ENCODE measurements at places on chromosomes 13 and 19.

GRCh38 chr13:74107598-74107997 lies 26.6 kb downstream of the KLF12 start:
- no peak overlapping the region for H3K27ac ChIP-seq
- no peaks in the 10 kb centered on the region for H3K36me3 ChIP-seq
- no peak for DNase-seq
- H3K27me3 ChIP-seq: no peaks in the 10 kb centered on the region

DNA sequence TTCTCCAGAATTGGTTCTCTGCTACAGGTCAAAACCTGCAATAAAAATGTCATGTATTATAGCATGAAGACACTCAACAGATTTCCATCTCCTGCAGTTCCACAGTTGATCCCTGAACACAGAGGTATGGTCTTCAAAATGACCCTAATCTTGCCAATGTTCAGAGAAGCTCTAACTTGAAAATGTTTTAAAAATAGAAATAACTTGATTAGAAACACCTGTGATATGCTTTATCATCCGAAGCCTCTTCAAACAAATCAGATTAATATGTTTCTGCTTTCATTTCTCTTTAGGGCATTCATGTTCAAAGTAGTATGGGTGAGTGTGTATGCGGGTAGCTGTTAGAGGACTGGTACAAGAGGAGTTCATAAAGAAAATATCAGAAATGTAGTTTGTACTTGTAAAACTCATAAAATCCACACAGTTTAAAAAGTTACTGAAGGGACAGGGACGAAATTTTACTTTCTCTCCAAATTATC lies 60.4 kb downstream of the KCNRG start:
- peaks cover 69% of the 10 kb centered on the region for H3K4me1 ChIP-seq
- DNase-seq: no peak
- no peaks in the 10 kb centered on the region for H3K36me3 ChIP-seq
- H3K27me3 ChIP-seq: no peaks in the 10 kb centered on the region
- H3K27ac ChIP-seq: peak overlapping the region; percentile 89
- no peak overlapping the region for H3K4me3 ChIP-seq

- DNase-seq: no peak
- H3K27ac ChIP-seq: no peak overlapping the region
- H3K36me3 ChIP-seq: no peaks in the 10 kb centered on the region
- H3K27me3 ChIP-seq: no peaks in the 10 kb centered on the region
Measured at GRCh38 chr19:31943191-31943661, 402.2 kb upstream of the ZNF507 start.

- H3K36me3 ChIP-seq: no peaks in the 10 kb centered on the region
- no peaks in the 10 kb centered on the region for H3K4me1 ChIP-seq
- peak overlapping the region; percentile 67 for H3K27ac ChIP-seq
- H3K4me3 ChIP-seq: no peak overlapping the region
- DNase-seq: no peak
Measured at GRCh38 chr13:53136554-53137215, 108.1 kb downstream of the OLFM4 start.

DNA sequence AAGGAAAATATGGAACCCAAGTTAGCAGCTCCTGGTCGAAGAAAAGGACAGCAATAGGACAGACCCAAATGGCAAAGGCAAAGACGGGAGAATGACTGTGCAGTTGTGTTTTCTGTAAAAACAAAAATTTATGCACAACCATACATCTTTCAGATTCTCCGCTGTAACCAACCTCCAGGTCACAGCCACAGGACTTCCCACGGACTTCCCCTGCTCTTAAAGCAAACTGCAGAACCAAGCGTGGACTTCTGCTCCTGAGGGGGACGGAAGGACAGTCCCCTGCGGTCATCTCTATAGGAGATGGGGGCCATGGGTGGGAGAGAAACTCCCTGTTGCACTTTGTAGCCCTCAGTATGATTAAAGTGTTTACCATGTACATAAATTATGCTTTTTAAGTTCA lies 2.5 kb downstream of the GRTP1 start:
- no peak for DNase-seq
- H3K36me3 ChIP-seq: no peaks in the 10 kb centered on the region
- H3K4me1 ChIP-seq: no peaks in the 10 kb centered on the region

DNA sequence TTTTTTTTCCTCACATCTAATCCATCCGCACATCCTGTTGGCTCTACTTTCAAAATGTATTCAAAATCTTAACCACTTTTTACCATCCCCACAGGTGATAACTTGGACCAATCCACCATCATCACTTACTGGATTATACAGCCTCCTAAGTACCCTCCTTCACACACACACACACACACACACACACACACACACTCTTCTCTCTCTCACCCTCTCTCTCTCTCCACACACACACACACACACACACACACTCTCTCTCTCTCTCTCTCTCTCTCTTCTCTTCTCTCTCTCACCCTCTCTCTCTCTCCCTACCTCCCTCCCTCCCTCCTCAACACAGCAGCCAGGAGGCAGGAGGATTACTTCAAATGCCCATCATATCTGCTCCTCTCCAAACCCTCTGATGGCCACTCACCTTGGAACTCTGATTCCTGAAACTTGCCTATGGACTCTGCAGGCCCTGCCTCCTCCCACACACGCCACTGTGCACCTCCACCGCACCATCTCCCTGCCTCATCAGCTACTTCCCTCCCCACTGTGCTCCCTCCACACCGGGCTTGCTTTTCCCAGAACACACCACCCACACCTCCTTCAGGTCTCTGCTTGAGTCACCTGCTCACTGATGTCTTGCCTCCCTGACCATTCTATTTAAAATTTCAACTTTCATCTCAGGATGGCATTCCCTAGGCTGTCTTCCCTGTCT lies 39.7 kb downstream of the RCBTB2 start:
- no peak for DNase-seq
- no peaks in the 10 kb centered on the region for H3K27me3 ChIP-seq
- H3K36me3 ChIP-seq: no peaks in the 10 kb centered on the region
- H3K4me3 ChIP-seq: peak overlapping the region; percentile 14

GRCh38 chr13:73757481-73758233 lies 376.5 kb downstream of the KLF12 start:
- no peaks in the 10 kb centered on the region for H3K36me3 ChIP-seq
- no peaks in the 10 kb centered on the region for H3K4me1 ChIP-seq
- DNase-seq: no peak
- no peak overlapping the region for H3K27ac ChIP-seq
- H3K27me3 ChIP-seq: no peaks in the 10 kb centered on the region

- H3K27me3 ChIP-seq: no peaks in the 10 kb centered on the region
- no peaks in the 10 kb centered on the region for H3K36me3 ChIP-seq
- H3K4me3 ChIP-seq: no peak overlapping the region
- H3K4me1 ChIP-seq: no peaks in the 10 kb centered on the region
- DNase-seq: no peak
Measured at GRCh38 chr19:51320280-51320657, 8.8 kb downstream of the IGLON5 start.

- no peak overlapping the region for H3K4me3 ChIP-seq
- no peak for DNase-seq
Measured at GRCh38 chr19:11931051-11931450, 6.1 kb downstream of the ZNF700 start.

GRCh38 chr13:80873589-80873988 lies 532.7 kb upstream of the SPRY2 start:
- no peaks in the 10 kb centered on the region for H3K27me3 ChIP-seq
- no peak overlapping the region for H3K27ac ChIP-seq
- H3K4me1 ChIP-seq: no peaks in the 10 kb centered on the region
- H3K36me3 ChIP-seq: no peaks in the 10 kb centered on the region

- no peak overlapping the region for H3K4me3 ChIP-seq
- no peaks in the 10 kb centered on the region for H3K4me1 ChIP-seq
- no peak overlapping the region for H3K27ac ChIP-seq
- H3K36me3 ChIP-seq: no peaks in the 10 kb centered on the region
Measured at GRCh38 chr13:113875429-113875815, 11.5 kb upstream of the GAS6 start.

- H3K4me3 ChIP-seq: no peak overlapping the region
- no peaks in the 10 kb centered on the region for H3K36me3 ChIP-seq
- H3K27me3 ChIP-seq: no peaks in the 10 kb centered on the region
- no peak overlapping the region for H3K27ac ChIP-seq
- no peak for DNase-seq
Measured at GRCh38 chr13:33624740-33625139, 193.2 kb upstream of the RFC3 start.

DNA sequence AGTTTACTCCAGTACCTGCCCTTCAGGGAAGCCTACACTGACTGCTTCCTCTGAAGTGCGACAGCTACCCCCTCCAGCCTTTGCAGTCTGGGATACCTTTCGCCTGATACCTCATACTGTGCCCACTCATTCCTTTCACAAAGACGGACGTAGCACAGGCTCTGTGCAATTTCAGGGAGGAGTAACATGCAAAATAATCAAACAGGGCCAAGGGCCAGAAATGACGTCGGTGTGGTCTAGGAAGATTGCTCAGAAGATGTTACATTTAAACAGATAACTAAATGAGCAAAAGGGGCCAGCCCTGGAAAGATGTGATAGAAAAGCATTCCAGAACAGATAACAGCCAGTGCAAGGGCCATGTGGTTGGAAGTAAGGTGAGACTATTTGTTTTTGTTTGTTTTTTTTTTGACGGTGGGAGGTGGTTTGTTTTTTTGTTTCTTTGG lies 6.6 kb upstream of the DDX39A start:
- no peak for DNase-seq
- H3K27me3 ChIP-seq: no peaks in the 10 kb centered on the region
- H3K4me1 ChIP-seq: no peaks in the 10 kb centered on the region
- H3K4me3 ChIP-seq: no peak overlapping the region
- H3K27ac ChIP-seq: no peak overlapping the region

- H3K4me1 ChIP-seq: no peaks in the 10 kb centered on the region
- no peak overlapping the region for H3K4me3 ChIP-seq
- no peaks in the 10 kb centered on the region for H3K27me3 ChIP-seq
- DNase-seq: no peak
Measured at GRCh38 chr19:34104557-34104956, 67.7 kb upstream of the LSM14A start.

DNA sequence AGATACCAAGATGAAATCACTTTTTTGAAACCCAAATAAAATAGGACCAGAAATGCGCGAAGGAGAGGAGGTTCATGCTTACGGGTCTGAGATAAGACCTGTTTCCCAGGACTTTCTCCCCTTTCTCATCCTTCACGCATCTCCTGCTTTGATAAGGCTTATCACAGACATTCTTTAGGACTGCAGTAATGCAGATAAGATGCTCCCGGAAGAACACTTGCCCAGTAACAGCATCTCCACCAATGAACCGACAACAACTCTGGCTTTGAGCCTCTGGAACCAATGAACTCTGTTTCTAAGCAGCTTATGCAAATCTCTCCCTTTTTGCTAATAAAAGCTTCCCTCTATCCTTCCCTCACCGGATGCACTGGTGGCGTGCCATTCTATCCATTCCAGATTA lies 783.4 kb upstream of the ARGLU1 start:
- no peaks in the 10 kb centered on the region for H3K27me3 ChIP-seq
- no peaks in the 10 kb centered on the region for H3K36me3 ChIP-seq
- no peak for DNase-seq
- no peaks in the 10 kb centered on the region for H3K4me1 ChIP-seq
- no peak overlapping the region for H3K4me3 ChIP-seq
- H3K27ac ChIP-seq: no peak overlapping the region

DNA sequence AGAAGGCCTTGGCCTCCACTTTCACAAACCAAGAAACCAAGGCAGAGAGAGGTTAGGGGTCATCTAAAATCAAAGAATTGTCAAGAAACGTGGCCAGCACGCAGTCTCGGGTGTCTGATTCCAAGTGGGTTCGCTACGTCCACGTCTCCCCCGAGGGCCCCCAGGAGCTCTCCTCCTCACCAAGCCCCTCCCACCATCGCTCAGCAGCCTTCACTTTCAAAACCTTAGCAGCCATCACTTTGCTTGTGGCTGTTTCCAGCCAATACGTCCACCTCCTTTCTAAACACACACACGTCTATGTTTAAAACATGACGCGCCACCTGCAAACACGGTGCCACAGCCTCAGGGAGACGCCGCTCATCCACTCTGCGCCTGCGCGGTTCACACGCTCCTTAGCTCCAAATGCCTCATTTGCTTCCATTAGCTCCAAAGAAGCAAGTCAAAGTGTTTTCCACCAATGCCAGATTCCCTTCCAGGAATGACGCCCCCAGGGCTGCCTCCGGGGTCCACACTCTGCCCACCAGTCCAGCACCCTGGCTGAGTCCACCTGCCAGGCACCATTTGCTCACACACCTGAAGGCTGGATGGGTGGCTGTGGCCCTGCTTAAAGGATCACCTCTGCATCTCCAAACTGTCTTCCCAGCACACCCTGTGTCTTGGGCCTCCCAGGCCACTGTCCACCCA lies 5.5 kb downstream of the RASA3 start:
- peaks cover 35% of the 10 kb centered on the region for H3K4me1 ChIP-seq
- no peak overlapping the region for H3K27ac ChIP-seq
- no peak for DNase-seq
- H3K36me3 ChIP-seq: no peaks in the 10 kb centered on the region

DNA sequence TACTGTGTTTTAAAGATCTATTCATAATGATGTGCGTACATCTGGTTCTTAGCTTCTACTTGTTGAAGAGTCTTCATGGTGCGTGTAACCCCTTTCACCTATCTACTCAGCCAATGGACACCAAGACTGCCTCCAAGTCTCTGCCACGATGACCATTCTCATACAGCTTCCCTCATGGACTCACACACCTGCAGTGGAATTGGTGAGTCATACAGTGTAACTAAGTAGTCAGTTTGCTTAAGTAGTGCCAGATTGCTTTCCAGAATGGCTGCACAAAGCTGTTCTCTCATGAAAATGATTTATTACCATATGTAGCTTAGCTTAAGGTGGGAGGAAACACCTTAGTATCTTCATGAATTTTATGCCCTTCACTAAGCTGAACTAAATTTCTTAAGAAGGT lies 112.3 kb downstream of the AKAP11 start:
- H3K36me3 ChIP-seq: no peaks in the 10 kb centered on the region
- H3K27ac ChIP-seq: no peak overlapping the region
- H3K27me3 ChIP-seq: no peaks in the 10 kb centered on the region
- DNase-seq: no peak
- no peak overlapping the region for H3K4me3 ChIP-seq
- no peaks in the 10 kb centered on the region for H3K4me1 ChIP-seq

All from tibial nerve (tissue), 4 donors.